ELF-1 (cell line): ENCODE measurements at places on chromosomes 7 and 10.

- DNase-seq, result no peak
These were observed 87.8 kb downstream of the ADCY1 start for GRCh38 chr7:45662018-45662417.

DNA sequence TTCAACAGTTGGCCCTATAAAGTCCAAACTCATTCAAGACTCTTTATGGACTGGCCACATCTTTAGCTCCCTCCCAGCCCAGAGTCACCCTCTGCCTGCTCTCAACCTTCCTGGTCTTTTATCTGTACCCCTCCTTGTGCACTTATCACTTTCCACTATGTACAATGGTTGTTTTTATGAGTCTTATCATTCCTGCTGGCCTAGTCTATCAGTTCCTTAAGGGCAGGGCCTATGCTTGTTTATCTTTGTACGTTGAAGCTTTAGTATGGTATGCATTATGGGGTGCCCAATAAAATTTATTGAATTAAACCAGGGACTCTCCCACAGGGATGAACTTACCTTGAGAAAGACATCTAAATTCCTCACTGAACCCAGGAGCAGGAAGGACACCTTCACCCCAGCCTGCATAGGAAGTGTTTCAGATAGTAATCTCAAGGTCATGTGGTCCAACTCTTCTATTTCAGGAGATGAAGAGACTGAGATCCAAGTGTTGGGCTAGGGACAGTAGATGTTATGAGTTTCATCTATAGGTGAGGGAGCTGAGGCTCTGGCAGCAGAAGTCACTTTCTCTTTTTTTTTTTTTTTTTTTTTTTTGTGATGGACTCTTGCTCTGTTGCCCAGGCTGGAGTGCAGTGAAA lies 13.3 kb upstream of the PDCD4 start:
- no peak for DNase-seq

DNA sequence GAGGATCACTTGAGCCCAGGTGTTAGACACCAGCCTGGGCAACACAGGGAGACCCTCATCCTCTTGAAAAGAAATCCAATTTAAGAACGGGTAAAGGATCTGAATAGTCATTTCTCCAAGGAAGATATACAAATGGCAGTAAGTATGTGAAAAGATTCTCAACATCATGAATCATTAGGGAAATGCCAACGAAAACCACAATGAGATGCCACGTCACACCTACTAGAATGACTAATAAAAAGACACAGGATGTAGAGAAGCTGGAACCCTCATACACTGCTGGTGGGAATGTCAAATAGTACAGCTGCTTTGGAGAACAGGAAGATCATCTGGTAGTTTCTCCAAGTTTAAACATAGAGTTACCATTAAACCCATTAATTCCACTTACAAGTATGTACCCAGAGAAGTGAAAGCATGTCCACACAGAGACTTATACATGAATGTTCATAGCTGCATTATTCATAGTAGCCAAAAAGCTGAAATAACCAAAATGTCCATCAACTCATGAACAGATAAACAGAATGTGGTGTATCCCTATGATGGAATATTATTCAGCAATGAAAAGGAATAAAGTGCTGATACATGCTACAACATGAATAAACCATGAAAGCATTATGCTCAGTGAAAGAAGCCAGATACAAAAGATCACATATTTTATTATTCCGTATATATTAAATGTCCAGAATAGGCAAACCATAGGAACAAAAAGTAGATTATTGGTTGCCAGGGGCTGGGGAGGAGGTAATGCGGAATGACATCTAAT lies 13.1 kb upstream of the ZMIZ2 start:
- no peak for DNase-seq

DNA sequence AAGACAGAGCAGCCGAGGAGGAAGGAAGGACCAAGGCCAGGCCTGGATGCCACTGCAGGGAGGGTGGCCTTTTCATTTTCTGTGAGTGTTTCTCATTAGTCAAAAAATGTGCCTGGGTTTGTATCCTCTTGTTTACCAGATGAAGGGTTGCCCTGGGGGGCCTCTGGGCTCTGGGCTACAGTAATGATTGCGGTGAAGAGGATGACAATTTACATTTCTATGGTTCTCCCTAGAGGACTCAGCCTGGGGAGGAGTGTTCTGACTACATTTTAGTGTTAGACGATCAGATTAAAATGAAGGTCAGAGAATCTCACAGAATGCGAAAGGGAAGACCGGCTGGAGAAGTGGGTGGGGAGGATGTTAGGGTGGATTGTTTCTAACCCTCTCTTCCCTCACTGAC lies 108.0 kb upstream of the KMT2C start:
- peak; percentile 95 for DNase-seq

DNA sequence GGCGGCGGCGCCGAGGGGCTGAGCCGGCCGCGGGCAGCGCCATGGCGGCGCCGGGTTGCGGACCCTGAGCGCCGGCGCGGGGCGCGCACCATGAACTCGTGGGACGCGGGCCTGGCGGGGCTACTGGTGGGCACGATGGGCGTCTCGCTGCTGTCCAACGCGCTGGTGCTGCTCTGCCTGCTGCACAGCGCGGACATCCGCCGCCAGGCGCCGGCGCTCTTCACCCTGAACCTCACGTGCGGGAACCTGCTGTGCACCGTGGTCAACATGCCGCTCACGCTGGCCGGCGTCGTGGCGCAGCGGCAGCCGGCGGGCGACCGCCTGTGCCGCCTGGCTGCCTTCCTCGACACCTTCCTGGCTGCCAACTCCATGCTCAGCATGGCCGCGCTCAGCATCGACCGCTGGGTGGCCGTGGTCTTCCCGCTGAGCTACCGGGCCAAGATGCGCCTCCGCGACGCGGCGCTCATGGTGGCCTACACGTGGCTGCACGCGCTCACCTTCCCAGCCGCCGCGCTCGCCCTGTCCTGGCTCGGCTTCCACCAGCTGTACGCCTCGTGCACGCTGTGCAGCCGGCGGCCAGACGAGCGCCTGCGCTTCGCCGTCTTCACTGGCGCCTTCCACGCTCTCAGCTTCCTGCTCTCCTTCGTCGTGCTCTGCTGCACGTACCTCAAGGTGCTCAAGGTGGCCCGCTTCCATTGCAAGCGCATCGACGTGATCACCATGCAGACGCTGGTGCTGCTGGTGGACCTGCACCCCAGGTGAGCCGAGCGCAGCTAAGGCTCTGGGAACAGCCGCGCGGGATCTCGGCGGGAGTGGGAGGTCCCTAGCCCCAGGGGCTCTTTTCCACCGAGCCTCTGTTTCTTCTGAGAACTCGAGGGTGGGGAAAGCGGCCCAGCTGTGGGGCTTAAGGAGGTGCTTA lies at the start of gene GPR26:
Gene GPR26, plus strand, starts transcription at position 38 of the 919 bp plus-strand sequence. Its CDS starts 53 bp downstream, at position 91.
- DNase-seq, result peak; percentile 82

- no peak for DNase-seq
These were observed 16.5 kb downstream of the FBXL13 start for GRCh38 chr7:103058122-103058521.

GRCh38 chr7:6227294-6227846 lies 45.1 kb downstream of the CYTH3 start:
- no peak for DNase-seq

- DNase-seq, result no peak
These were observed 62.8 kb downstream of the CTBP2 start for GRCh38 chr10:125097409-125098070.

DNA sequence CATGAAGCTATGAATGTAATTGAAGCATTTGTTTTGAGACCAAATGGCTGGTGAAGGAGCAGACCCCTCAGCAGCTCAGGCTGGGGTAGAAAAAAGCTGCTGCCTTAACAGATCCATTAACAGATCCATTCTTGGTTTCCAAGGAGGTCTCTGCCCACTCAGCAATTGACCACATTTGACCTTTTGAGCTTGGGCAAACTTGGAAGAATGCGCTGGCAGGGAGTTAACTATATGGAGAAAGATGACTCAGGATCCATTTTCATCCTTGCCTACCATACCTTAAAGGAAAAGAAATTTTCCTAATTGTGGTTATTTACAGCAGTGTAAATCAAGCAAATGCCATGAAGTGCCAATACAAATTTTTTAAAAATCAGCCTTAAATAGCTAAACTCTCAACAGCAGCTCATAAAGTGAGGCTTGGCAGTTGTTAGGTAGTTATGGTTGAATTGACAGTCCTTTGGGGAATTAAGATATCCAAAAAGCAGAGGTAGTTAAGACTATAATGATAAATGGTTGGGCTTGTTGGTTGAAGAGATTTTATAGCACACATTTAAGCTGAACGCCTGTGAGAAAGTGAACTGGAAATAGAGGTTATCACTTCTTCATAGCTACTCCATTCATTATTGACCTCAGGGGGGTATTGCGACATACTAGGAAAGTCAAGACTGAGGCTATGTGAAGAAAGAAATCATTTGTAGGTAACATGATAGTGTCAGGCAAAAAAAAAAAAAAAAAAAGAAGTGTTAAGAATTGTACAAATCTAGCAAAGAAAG lies 83.9 kb downstream of the MKX start:
- DNase-seq, result no peak

- DNase-seq, result peak; percentile 44
These were observed 128.3 kb downstream of the ADARB2 start for GRCh38 chr10:1608851-1609647.

- DNase-seq, result no peak
These were observed 61.0 kb upstream of the AOAH start for GRCh38 chr7:36784991-36785940.

- DNase-seq, result no peak
These were observed 170.3 kb downstream of the DIP2C start for GRCh38 chr10:519055-519715.

GRCh38 chr7:46369933-46370654 lies 449.0 kb upstream of the IGFBP3 start:
- no peak for DNase-seq

- peak; percentile 52 for DNase-seq
These were observed 938 bp upstream of the CADPS2 start for GRCh38 chr7:122887198-122887597.

GRCh38 chr10:58856508-58857240 lies 319.8 kb upstream of the PHYHIPL start:
- peak; percentile 50 for DNase-seq

DNA sequence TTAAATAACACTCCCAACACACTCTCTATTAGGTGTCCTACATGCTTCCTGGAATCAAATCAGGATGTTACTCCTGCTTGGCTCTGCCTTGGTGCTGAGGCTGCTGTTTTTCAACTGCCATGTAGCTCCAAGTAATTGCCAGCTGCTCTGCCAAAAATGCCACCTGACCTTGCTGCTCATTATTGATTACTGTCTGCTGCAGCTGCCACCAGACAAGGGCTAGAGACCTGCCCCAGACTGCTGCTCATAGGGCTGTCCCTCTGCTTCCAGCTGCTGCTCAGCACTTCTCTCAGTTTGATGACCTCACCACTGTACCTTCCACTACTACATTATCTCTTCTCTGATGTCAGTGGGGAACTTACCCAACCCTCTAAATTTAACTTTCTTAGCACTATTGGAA lies 102.5 kb downstream of the PCLO start:
- DNase-seq, result no peak

GRCh38 chr7:137609500-137609899 lies 237.3 kb downstream of the DGKI start:
- DNase-seq, result no peak

- peak; percentile 78 for DNase-seq
These were observed 23.0 kb downstream of the ASB15 start for GRCh38 chr7:123624527-123625183.

GRCh38 chr7:105246679-105247078 lies 142.0 kb downstream of the SRPK2 start:
- no peak for DNase-seq

GRCh38 chr10:28661035-28661434 lies 16.3 kb upstream of the BAMBI start:
- no peak for DNase-seq

GRCh38 chr7:8056439-8056838 lies 87.8 kb downstream of the GLCCI1 start:
- no peak for DNase-seq

DNA sequence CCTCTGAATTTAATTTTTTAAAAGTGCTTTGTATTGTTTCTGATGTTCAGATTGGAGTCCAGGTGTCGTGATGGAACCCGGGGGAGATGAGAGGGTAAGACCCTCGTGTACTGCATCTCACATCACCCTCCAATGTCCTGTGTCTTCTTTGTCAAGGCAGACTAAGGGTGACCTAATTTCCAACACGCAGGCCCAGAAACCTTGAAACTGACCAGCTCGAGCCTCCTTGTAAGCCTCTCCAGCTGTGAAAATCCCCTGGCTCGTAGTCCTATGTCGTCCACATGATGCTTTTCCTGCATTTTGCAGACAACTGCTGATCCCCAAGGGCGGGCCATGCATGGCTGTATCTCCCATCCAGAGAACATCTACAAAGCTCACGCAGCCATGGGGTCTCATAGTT lies 220.2 kb downstream of the ARHGAP12 start:
- peak; percentile 14 for DNase-seq

DNA sequence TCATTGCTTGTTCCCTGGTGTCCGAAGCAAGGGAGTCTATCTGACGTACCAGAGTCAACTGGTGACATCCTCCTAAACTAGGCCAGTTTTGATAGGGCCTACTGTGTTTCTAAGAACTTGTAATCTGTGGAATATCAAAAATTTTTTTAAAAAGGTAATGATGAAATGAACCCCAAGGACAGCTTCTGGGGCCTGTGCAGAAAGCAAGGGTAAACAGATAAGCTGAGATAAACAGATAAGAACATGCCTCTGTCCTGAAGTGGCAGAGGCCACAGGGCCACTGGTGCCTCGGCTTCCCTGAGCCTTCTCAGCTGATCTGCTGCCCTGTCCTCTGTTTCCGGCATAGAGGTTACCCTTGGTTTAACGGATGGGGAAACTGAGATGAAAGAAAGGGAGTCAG lies 8.8 kb downstream of the GRK5 start:
- no peak for DNase-seq

DNA sequence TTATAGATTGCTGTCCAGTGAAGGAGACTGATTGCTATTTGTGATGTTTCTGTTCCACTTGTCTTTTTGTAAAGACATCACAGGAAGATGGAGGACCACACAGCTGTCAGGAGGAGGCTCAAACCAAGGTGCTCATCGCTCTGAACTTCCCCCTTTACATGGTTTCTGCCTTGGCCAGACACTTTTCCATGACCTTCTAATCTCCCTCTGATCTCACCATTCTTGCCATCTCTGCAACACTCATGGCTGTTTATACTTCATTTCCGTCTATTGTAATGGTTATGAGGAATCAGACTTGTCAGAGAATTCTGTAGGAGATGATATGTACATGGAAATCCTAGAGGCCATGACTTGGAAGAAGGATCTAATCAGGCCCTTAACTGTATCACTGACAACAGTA lies 1.7 kb upstream of the TAS2R5 start:
- no peak for DNase-seq

DNA sequence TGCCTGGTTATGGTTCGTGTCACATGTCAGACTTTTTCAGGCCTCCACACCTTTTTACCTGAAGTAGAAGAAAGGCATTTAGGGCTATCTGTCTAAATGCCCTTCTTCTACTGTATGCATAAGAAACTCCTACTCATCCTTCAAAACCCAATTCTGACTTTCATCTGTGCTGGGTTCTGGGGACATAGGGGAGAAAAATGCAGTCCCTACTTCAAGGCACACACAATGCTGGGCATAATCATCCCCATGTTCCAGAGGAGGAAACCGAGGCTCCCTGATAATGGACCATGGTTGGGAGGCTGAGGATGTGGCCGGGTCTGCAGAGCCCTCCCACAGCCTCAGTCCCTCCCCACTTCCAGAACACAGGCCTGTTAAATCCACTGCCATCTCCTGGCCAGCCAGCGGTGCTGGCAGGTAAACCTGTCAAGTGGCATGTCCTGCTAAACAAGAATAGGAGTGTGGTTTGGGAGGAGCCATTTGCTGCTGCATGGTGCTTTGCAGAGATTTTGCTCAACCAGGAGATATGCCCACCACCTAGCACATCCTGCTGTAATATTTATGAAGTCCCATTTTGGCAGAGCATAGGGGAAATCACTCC lies 32.0 kb downstream of the GRID1 start:
- DNase-seq, result peak; percentile 70
